ENCODE measurements at places on chromosomes 11 and 22.

GRCh38 chr22:41256254-41257253 is 15.8 kb upstream of the CHADL start:
- DNase-seq: peak; percentile 67

DNA sequence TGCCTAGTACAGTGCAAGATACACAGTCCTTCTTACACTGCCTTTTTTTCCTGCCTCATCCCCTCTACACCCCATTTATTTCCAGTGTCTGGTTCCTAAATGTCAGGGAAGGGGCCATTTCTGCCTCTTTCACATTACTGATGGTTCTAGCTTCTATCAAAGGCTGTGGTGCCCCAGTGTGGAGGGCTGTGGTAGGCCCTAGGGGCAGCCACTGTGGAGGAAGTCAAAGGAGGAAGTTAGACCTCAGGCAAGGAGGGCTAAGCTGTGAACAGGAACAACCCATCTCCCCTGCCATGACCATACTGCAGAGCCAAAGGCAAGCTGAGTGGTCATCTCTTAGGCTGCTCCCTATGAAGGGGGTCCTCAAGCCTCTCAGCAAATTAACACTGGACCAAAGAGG is 81.9 kb upstream of the CRTAM start:
- DNase-seq: no peak

DNA sequence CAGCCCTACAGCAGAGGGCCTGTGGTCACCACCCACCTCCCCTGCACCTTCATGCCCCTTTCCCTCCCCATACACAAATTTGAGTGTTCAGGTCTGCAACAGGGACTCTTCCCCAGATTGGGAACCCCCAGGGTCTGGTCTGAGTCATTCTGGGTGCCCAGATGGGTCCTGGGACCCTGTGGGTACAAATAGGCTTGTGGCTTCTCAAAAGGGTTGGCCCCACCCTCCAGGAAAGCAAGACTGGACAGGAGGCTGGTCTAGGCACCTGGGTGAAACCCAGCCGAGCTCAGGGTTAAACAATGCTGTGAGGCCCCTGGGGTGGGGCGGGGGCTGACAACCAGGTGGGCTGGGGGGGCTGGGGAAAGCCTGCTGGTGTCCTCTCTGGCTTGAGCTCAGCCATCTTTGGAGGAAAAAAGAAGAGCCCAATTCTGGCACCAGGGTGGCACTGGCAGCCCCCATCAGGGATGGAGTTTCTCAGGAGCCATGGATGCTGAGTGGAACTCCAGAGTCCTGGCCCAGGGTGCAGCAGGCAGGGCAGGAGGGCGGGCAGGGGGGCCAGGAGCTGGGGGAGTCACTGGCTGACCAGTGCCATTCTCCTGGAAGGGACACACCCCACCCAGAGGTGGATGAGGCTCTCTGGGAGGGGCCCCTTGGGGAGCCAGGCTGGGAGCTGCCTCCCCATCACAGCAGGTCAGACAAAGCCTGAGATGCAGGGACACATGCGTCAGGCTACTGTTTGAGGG is 1.1 kb downstream of the SEPTIN5 start:
- DNase-seq: no peak

GRCh38 chr11:70537576-70538571 is 139.5 kb downstream of the CTTN start:
- DNase-seq: no peak

DNA sequence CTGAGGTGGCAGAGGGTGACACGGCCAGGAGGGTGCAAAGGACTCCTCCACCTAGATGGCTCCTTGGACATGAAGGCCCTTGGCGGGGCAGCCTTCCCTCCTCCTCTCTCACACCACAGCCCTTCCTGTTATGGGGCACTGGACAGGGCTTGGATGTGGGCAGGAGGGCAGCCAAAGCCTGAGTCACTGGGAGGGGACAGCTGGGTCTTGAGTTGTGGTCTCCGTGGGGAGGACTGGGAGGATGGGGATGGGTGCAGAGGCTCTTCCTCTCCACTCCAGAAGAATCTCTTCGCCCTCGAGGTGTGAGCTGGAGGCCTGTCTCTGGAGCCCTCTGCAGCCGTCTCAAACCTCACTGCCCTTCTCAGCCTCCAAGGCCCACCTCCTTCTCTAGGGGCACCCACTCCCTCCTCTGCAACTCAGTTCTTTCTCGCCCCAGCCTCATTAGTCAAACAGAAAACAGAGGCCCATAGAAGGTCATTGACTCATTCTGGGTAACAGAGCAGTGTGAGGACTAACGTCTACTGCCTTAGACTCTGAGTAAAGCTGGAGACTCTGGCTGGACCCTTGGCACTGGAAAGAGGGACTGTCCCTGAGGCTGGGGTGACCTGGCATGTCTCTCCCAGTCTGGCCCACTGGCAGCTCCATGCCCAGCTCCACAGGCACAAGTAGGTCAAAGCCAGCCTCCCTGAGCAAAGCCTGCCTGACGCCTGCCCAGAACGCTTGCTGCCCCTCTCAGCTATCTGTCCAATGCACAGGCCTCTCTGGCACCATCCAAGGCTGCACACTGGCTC is 47.5 kb upstream of the CDON start:
- peak; percentile 67 for DNase-seq

Data from renal cortical epithelial cell (primary cell).